ENCODE measurements at places on chromosomes 4 and X.

GRCh38 chrX:25013632-25014365 is 2.0 kb downstream of the ARX start:
- DNase-seq = peak; percentile 35

- no peak for DNase-seq
Measured at GRCh38 chr4:25757452-25757851, 101.8 kb downstream of the SLC34A2 start.

GRCh38 chr4:633976-634598 is 8.7 kb downstream of the PDE6B start:
- no peak for DNase-seq

- no peak for DNase-seq
Measured at GRCh38 chrX:11352296-11352741, 59.1 kb downstream of the AMELX start.

DNA sequence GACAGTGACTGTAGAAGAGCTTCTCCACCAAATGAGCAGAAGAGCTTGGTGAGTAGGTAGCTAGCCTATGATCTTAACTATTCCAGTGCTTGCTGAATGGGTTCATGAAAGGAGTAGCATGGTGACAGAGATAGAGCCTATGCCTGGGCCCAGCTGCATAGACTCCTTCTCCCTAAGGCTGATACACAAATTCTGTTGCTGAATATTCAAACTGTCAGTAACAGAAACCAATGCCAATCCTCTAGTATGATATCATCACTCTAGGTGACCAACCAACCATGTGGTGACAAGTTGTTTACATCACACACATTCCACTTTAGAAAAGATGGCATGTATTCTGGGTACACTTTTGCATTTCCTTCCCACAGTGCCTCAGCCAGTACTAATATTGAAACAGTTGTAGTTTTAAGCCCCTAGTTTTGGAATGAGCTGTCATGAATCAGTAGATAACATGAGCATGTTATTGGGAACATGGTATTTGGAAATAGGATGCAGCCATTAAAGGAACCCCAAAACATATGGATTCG is 103.4 kb upstream of the GRXCR1 start:
- no peak for DNase-seq

GRCh38 chr4:183321516-183321915 is 710 bp downstream of the CLDN24 start:
- no peak for DNase-seq

- DNase-seq = peak; percentile 31
Measured at GRCh38 chrX:57821703-57822387, 88.4 kb downstream of the ZXDA start.

DNA sequence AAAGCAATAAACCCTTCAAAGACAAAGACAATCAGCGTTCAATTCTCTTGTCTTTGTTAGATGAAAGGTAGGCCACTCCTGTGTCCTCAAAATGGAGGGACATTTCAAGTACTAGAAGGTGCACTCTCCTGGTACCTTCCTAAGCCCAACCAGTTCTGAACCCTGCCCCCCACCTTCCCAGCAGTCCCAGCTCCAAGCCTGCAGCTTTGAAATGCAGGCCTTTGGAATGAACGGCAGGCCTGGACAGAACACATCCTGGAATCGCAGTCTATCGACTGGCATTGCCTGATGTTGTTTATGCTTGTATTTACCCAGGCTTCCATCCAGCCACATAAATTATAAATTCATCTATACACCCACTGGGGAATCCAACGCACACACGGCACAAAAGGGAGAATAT is 47.4 kb downstream of the RASGEF1B start:
- DNase-seq = no peak

GRCh38 chr4:89243733-89244252 is 63.8 kb downstream of the GPRIN3 start:
- no peak for DNase-seq

GRCh38 chrX:67953658-67954057 is 409.8 kb downstream of the AR start:
- no peak for DNase-seq

GRCh38 chr4:182507805-182508204 is 264.6 kb downstream of the TENM3 start:
- no peak for DNase-seq

DNA sequence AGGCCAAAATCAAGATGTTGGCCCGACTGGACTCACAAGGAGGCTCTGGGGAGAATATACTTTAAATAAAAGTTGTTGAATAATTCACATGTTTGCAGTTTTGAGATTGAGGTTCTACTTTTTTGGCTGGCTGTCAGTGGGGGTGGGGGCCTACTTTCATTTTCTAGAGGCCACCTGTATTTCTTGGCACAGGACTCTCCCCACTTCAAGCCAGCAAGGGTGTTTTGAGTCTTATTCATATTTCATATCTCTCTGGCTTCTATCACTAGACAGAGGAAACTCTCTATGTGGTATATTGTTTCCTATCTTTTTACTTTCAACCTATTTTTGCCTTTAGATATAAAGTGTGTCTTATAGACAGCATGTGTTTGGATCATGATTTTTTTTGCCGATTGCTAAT is 266.4 kb downstream of the PRR32 start:
- no peak for DNase-seq

GRCh38 chr4:173270312-173271027 is 63.7 kb downstream of the HMGB2 start:
- DNase-seq = no peak

DNA sequence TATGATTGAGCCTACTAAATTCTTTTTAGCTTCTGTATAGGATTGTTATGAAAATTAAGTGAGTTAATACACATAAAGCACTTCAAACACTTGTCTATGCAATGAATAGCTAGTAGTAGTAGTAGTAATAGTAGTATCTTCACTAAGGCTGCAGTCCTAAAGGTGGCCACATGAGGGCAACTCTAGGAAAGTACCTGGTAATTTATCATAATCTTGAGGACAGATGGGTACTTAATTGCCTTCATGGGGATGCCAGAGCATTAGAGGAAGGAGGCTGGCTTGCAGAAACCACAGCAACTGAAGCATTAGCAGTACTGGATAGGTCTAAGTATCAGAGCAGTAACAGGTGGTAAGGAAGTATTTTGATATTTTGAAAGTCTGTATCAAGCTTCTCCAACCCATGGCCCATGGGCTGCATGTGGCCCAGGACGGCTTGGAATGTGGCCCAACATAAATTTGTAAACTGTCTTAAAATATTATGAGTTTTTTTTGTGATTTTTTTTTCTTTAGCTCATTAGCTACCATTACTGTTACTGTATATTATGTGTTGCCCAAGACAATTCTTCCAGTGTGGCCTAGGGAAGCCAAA is 17.3 kb downstream of the NIPAL1 start:
- DNase-seq = peak; percentile 78

DNA sequence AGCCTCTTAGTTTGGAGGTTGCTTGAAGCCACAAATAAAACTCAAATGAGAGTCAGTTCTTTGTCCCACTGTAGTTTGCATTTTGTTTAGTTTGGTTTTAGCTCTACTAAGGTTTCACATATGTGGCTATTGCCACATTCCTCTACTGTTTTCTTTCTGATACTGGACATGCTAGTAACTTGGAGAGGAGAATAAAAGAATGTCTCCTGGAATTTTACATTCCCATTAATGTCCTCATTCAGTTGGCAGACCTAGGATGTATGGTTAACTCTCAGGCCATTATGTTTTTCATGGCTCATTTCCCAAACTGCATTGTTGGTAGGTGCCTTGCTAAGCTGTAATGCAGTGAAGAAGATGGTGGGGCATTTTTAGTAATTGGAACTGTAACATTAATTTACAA is 29.9 kb downstream of the UPRT start:
- DNase-seq = no peak

- no peak for DNase-seq
Measured at GRCh38 chr4:169634975-169635374, 14.6 kb downstream of the CLCN3 start.

DNA sequence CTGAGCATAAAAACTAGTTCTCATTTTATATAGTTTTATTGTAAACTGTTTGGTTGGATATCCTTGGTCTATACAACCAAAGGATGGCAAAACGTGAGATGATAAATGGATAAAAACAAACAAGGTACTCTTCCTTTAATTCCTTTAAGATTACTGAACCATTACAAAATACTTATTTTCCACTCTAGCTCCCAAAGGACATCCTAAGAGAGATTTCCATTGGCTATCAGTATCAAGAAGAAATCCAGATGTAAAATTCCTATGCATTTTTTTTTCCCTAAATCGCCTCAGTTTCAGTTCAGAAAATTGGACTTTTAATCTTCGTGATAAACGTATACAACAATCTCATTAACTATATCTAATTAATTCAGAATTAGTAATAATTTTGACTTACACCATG is 2.3 kb downstream of the FBXL5 start:
- DNase-seq = no peak

GRCh38 chrX:136586386-136586785 is 54.4 kb downstream of the VGLL1 start:
- DNase-seq = peak; percentile 38

- DNase-seq = no peak
Measured at GRCh38 chr4:105179539-105180401, 33.1 kb downstream of the TET2 start.

GRCh38 chr4:70158576-70158975 is 4.5 kb downstream of the PRR27 start:
- DNase-seq = no peak

DNA sequence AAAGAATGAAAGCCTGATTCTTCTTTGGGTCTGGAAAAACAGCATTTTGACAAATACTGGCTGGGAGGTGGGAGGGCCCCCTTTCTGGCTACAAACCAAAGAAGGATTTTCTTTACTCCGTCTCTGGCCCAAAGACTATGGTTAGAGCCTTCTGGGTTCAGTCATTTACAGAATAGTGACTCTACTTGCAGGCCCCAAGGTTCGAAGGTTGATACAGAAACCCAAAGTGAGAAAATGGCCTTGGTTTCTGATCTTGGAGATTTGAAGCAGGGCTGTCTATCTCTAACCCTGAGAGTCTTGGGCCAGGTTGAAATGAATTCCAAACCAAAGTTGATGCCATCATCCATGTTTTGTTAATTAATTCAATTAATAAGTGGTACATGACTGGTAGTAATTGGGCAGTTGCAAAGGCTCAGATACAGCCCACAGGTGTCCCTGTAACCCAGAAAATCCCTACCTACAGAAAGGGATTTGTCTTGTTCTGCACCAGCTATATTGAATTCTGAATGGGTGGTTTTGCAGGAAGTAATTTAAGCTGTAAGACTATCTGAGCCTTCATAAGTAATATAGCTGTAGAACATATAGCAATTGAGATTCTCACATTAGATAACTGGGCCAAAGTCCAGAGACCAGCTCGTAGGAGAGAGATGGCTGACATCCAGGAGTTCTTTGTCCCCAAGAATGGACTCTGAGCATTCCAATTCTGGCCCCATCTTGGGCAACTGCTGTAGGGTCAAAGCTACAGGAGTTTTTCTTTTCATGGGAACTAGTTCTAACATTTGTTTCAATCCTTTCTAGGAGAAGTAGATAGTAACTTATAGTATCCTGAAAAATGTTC is 34.5 kb downstream of the CHRNA9 start:
- DNase-seq = no peak

GRCh38 chrX:13387666-13388494 is 68.0 kb upstream of the ATXN3L start:
- DNase-seq = peak; percentile 14

DNA sequence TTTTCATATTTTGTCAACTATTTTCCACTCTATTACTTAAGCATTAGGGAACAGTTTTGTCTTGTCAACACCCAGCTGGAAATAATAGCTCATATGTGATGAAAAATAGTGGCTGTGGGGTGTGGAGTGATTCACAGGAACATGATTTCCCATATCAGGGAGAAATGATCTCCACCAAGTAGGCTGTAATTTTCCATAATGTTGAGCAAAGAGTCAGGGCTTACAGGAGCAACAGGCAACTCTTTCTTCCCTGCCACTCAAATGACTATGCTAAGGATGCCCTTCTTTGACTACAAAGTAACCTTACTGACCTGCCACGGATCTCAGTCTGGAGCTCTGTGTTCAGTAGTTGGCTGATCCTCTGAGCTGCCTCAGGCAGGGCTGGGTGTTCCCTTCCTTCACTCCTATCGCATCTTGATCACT is 90.0 kb upstream of the GATB start:
- no peak for DNase-seq

GRCh38 chrX:86329174-86329573 is 180.9 kb downstream of the DACH2 start:
- DNase-seq = no peak

GRCh38 chrX:131739823-131740222 is 195.9 kb downstream of the OR13H1 start:
- no peak for DNase-seq

- peak; percentile 51 for DNase-seq
Measured at GRCh38 chrX:9465380-9466123, 694 bp downstream of the TBL1X start.

DNA sequence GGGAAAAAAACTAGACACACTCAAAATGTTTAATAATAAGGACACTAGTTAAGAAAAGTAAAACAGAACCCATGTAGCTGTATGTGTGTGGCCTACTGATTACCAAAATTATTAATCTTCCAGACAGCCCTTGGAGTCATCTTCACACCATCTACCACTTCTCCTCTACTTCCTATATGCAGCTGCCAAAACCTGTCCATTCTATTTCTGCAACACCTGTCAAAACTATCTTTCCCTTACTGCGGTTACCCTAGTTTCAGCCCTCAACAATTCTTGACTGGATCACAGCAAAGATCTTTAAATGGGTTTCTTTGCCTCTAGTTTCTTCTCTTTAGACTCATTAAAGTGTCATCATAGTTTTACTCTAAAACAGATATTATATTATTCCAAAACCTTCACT is 72.6 kb downstream of the GPR82 start:
- DNase-seq = no peak

DNA sequence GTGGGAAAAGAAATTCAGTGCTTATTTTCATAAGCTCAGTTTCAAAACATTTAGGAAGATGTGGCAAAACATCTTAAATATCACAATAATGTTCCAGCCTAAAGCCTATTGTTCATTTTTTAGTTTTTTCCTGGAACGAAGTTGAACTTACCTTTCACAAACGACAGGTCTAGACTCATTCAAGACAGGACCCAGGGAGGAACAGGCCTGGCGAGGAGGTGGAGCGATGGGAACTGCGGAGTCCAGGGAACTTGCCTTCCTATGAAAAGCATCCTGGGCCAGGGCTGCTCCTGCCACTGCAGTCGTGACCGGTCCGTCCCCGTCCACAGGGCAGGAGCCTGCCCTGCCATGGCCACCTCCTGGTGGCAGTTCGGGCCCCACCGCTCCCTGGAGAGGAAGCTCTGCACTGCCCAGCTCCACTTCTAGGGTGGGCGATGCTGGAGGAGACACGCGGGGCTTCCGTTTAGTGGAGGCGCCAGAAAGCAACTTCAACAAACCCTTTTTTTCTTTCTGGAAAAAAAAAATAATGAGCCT is 96.7 kb upstream of the CBR4 start:
- no peak for DNase-seq

GRCh38 chr4:78691334-78691754 is 84.8 kb upstream of the BMP2K start:
- no peak for DNase-seq

GRCh38 chr4:129344058-129344457 is 248.1 kb downstream of the C4orf33 start:
- peak; percentile 16 for DNase-seq

GRCh38 chr4:39528061-39528465 is 824 bp upstream of the UGDH start:
- no peak for DNase-seq
